NCI-H1105 (cell line): ENCODE measurements at places on chromosomes 5 and 9.

DNA sequence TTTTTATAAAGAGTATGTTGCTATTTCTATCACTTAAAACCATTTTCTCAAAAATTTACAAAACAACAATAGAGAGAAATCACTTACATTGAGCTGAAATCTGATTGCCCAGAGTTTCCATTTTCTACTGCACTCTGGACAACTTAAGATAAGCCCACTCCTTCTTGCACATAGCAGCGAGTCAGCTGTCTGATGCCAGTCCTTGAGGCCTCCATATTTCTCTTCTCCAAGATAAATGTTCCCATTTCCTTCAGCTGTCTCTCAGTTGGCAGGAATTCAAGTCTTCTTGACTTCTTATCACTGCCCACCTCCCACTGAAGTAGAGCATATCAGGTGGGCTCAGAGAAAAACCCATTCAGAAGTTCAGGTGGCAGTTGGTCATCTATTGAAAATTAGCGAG lies 78.5 kb upstream of the PIP5K1B start:
- no peak for DNase-seq

DNA sequence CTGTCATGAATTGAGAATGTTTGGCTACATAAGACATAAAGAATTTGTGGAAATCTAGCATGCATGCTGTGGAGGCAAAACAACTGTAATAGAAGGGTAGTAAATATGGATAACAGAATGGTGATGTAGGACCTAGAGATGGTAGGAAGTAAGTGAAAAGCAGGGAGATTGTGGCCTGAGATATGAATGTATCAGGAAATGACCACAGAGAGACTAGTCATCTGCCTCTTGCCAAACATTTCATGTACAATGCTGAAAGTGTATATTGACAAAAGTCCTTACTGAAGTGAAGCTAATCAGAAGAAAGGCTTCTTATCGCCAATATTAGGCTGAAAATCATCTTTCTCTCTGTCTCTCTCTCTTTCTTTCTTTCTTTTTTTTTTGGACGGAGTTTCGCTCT lies 873.1 kb upstream of the CTNND2 start:
- no peak for DNase-seq

GRCh38 chr9:121721770-121722169 lies 70.3 kb downstream of the DAB2IP start:
- no peak for DNase-seq

GRCh38 chr9:34665381-34666250 lies 3.2 kb upstream of the CCL27 start:
- DNase-seq, result peak; percentile 89

DNA sequence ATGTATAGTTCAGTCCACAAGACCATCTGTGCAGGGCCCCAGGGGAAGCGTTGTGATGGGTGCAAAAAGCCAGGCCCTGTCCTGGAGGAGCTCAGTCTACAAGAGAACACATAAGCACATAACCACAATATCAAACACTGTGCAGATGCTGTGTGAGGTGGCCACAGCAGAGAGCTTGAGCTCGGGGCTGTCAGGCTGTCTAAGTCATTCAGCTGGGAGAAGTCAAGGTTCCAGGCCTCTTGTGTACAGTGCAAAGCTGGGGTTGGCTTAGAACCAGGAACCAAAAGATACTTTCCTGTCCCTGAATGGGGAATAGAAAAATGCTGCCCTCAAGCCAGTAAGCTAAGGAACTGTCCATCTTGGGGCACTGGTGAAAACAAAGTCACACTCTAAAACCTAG lies 75.0 kb downstream of the PRDM6 start:
- DNase-seq, result no peak

DNA sequence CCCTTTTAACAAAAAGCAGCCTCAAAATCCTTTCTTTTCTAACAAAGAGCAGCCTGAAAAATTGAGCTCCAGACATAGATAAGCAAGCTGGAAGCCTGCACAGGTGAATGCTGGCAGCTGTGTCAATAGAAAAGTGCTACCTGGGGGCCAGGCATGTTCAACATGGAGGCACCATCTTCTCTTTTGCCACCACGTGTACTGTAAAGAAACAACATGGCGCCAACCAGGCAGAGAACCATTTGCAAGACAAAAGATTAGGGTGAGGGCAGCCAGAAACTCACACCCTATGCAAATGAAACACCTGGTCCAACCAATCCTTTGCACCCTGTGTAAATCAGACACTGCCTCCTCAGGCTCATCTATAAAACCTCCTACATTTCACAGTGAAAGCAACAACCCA lies 96.0 kb downstream of the ACTL7B start:
- no peak for DNase-seq

DNA sequence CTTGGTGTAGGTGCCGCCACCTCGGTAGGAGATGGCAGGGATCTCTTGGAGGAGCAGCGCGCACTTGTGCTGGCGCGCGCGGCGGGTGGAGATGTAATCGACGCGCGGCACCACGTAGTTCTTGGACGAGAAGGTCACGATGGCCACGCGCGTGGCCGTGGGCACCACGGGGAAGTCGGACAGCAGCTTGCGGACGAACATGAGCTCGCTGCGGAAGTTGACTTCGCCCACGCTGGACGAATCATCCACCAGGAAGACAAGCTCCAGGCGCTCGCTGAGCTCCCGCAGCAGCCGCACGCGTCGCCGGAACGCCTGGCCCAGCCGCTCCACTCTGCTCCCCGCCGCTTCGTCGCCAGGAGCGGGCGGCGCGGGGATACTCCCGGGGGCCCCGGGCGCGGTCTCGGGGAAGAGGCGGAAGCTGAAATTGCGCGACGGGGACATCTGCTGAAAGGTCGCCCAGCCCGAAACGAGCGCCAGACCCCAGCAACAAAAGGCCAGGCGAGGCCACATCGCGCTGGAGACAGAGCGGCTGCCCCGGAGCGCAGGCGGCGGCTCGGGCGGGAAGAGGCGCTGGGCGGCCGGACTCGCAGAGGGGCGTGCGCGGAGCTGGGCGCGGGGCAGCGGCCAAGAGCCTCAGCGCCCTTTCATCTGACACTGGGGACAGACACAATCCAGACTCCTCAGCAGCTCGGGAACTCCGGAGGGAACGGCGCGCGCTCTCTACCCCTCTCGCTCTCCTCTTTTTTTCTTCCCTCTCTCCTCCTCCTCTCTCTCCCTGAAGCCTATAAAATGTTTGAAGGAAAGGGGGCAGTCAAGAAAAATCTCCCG lies at the start of gene SVEP1:
Gene SVEP1, minus strand, starts transcription at position 708 of the 828 bp plus-strand sequence. Its CDS starts 198 bp downstream, at position 510.
- peak; percentile 18 for DNase-seq

DNA sequence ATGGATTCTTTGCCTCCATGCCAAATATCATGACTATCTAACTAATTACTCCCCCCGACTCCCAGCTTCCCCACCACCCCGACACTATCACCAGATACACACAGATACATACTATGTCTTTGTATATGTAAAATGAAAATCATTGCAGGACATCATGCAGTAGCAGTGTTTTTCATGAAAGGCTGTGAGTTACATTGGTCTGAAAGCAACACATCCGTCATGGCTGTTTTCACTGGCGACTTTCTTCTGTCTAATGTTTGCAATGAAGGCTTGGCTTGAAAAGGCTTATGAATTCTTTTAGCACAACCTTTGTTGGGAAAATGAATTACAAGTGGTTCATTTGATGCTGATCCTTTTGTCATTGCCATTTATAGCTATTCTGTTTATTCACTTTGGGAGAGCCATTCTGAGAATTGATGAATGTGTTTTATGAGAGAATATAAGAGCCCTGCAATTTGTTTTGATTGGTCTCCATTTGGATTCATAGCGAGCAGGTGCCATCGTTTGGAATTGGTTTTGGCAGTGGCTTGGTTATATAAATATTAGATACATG lies 103.4 kb downstream of the PIP5K1B start:
- peak; percentile 81 for DNase-seq

- no peak for DNase-seq
Observed at GRCh38 chr5:172911976-172912375, 47.2 kb upstream of the RPL26L1 start.

GRCh38 chr9:121564504-121565260 lies 65.0 kb upstream of the GGTA1 start:
- no peak for DNase-seq

- no peak for DNase-seq
Observed at GRCh38 chr5:151685749-151686673, 704 bp downstream of the SPARC start.

DNA sequence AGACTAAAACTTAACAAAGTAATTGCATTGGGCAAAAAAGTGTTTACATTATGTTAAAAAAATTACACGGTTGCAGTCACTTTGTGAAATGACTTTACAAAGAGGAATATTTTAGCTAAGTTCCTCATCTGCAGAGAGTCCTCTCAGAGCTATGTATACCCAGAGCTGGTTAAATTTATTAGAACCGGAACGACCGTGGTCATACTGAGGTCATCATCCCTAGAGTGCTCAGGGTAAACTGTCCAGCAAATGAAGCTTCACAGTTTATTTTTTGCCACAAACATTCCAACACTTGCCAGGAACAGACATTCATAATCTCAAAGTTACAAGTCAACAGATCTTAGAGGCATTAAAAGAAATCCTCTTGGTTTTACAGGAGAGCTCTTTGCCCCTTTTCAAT lies 897 bp downstream of the ROPN1L start:
- DNase-seq, result no peak

DNA sequence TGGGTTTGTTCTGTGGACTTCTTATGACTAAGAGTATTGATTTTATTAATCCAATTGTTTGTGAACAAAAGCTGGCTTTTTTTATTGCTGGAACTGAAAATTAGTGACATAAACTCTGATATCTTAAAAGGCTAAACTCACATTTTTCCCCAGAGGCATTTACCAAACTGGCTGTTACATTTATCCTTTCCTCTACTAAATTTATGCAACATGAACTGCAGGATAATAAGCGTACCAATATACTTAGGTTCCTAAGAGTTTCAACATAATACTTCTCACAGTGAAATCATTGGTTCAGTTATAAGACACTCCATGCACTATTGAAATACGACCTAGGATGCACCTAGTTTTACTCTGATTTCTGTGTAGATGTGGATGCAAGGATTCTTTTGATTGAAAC lies 560.8 kb upstream of the WWC1 start:
- no peak for DNase-seq

GRCh38 chr9:29214154-29214689 lies 1640.9 kb upstream of the C9orf72 start:
- peak; percentile 79 for DNase-seq

GRCh38 chr5:167029488-167029887 lies 1262.0 kb upstream of the WWC1 start:
- no peak for DNase-seq

DNA sequence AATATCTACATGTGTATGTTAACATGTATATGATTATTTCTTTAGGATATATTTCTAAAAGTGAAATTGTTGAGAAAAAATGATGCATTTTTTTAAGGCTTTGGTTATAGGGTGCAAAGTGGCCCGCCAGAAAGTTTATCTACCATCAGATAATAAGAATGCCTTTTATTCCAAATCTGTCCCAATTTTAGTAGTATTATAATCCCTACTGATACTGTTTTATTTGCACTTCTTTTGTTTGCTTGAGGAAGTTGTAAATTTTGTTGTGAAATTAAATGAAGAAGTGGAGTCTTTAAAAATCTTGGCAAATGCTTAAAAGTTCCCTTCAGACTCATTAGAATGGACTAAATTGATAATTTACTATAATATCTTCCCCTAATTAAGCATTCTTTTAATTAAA lies 73.0 kb downstream of the NIPBL start:
- no peak for DNase-seq

GRCh38 chr9:99085949-99086948 lies 18.7 kb upstream of the TGFBR1 start:
- DNase-seq, result no peak

DNA sequence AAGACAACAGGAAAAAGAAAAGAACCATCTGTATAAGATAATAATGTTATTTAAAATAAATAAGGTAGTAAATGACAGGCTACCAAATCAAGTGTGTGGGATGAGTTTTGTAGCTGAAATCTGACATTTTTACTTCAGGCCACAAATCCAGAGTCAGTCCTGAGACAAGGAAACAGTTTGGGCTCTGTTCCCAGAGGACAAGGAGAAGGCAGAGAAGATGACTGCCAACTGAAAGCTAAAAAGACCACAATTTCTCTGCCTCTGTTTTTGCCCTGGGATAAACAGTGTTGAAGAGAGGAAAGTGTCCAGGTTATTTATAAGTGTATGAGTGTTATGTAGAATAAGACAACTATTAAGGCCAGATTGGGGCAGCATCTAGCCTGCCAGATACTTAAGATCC lies 180.5 kb downstream of the NFIB start:
- DNase-seq, result no peak

- DNase-seq, result no peak
Observed at GRCh38 chr9:78386348-78386747, 89.4 kb downstream of the PSAT1 start.

DNA sequence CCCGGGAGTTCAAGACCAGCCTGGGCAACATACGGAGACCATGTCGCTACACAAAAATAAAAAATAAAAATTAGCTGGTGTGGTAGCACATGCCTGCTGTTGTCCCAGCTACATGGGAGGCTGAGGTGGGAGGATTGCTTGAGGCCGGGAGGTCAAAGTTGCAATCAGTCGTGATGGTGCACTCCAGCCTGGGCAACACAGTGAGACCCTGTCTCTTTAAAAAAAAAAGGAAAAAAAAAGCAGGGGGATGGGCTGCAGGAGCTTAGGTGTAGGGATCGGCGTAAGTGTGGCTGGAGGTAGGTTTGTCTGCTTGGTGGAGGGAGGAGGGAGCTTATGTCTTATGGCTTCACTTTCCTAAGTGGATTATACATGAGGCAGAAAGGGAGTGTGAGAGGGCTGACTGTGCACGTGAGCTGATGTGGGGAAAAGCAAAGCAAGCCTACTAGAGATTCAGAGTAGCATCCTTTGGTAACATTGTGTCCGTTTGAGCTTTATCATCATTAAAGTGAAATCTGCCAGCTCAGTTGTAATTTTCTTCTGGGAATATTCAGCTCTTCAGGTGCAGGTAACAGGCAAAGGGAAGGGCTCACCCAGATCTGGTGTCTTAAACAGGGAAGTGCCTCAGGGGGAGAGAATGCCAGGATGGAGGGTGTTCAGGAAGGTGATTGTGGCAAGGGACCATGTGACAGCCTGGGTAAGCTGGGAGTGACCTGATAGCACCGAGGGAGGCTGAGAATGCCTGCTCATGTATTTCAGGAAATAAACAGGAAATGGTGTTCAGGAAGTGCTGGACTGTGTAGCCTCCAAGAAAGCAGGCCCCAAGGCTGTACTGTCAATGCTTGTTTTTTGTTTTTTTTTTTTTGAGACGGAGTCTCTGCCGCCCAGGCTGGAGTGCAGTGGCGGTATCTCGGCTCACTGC lies 17.6 kb upstream of the SETX start:
- no peak for DNase-seq

DNA sequence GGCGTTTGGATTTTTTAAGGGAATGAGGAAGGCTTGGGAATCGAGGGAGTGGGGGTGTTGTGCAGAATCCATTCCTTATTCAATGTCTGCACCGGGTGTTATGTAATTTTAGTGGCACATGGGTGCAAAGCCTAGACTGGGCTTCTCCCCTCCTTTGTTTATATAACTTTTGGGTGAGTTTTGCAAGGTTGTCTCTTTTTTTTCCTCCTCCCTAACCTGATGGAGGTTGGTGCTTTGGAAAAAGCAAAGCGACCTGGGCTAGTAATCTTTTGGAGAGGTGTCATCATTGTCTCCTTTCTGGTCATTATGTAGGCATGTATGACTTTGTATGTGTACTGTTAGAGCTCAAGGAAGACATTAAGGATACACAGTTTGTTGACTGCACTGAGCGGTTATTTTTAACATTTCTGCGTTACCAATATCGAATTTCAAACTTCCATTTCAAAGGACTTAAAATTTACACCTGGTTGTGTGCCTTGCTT lies 3.1 kb downstream of the SMARCA2 start:
- no peak for DNase-seq

- no peak for DNase-seq
Observed at GRCh38 chr9:83430681-83431080, 107.5 kb downstream of the FRMD3 start.
